Esophagus muscularis mucosa (tissue), 4 donors: ENCODE measurements at places on chromosomes 6 and 20. TPM values are rescaled to one million over a fixed set of nuclear protein-coding genes. Genes with fewer than 3 reads are reported as not detected.

The TNFRSF6B gene
- 67.8 TPM for total RNA-seq

The TTBK1 gene
- 0.06 TPM for total RNA-seq

The NUP153 gene
- 28.4 TPM for total RNA-seq

The PLTP gene
- 187 TPM for total RNA-seq

The ID1 gene
- total RNA-seq: 507 TPM

DNA sequence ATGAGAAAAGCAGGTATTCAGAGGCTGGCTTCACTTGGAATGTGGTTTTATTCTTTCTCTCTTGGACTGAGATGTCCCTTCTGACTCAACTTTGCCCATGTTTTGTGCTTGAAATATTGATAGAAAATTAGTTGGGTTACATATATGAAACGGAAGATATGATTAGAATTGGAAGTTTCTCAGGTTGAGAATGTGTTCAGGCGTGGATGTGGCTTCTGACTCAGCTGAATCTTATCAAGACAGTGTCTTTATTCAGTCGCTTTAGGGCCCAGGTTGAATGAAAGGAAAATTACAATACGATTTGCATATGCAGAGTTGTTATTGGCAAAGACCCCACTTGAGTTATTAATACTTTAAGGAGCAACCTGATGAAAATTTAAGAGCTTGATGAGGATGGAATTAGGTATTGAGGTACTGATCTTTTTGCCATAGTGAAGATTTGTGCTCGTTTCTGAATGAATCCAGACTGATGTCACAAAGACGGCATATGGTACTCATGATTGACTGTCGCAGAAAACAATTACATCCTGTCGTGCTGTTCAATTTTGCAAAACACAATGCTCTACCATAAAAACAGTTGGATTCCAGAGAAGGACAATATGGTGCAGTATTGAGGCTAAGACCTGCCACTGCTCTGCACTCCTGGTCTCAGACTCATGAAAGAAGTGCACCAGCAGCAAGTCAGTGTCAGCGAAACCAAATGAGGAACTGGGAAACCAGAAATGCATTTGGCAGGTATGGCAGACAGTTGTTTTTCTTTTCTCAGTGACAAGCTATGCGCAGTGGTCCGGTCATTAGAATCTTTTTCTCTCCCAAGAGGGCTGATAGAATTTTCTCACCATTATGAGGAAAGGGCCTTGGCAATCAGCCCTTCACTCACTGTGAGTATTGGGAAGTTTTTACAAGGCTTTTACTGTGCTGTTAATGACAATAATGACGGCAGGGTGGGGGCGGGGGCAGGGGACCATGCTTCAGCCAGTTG, 158.3 kb downstream of the DOK5 start:
- no peaks in the 10 kb centered on the region for H3K27me3 ChIP-seq
- H3K27ac ChIP-seq: no peak overlapping the region
- H3K4me3 ChIP-seq: no peak overlapping the region
- H3K36me3 ChIP-seq: no peaks in the 10 kb centered on the region
- no peaks in the 10 kb centered on the region for H3K4me1 ChIP-seq
- no peak for DNase-seq

GRCh38 chr20:13312300-13312699, 91.2 kb downstream of the ISM1 start:
- H3K4me3 ChIP-seq: no peak overlapping the region
- H3K27ac ChIP-seq: no peak overlapping the region
- DNase-seq: no peak

DNA sequence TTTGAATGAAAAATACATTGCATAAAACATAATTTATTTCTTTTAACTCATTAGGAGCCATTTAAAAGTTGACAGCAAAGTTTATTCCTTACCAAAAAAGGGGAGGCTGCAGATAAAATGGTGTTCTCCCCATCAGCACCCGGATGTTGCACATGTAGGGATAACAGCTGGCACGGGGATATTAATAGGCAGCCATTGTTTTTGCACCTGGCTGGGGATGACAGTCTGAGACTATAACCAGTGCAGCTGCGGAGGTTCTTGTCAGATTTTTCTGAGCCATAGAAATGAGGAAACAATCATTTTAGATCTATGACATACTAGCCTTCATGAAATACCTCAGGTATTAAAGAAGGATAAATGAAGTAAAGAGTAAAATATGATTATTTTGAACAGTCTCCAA, 20.1 kb upstream of the HECA start:
- DNase-seq: no peak
- H3K36me3 ChIP-seq: no peaks in the 10 kb centered on the region
- no peak overlapping the region for H3K27ac ChIP-seq
- no peak overlapping the region for H3K4me3 ChIP-seq
- H3K4me1 ChIP-seq: no peaks in the 10 kb centered on the region

GRCh38 chr20:6265204-6265904, 142.5 kb upstream of the FERMT1 start:
- H3K27me3 ChIP-seq: no peaks in the 10 kb centered on the region
- H3K4me1 ChIP-seq: peaks cover 8% of the 10 kb centered on the region
- DNase-seq: no peak
- H3K36me3 ChIP-seq: no peaks in the 10 kb centered on the region

DNA sequence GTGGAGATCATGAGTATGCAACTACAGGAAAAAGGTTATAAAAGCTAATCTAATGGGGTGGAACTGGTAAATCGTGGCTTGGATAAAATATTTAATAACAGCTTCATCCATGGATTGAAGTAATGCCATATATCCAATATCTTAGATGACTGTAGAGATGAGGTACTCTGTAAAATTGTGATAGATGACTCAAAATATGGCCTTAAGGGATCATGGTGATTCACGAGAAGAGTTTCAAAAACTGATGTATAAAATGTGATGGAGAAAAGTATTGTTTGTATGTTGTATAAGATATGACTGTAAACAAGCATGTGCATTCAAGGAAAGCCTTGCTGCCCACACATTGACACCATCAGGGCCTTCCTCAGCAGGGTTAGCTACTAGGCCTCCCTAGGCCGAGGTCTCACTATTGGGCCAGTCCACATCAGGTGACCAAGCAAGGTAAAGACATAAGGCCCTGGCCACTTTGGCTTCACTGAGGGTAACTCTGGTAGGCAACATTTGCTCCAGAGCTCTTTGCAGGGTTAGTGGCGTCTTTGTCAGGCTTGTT, 17.7 kb upstream of the CCN6 start:
- H3K27ac ChIP-seq: peak overlapping the region; percentile 76
- no peak overlapping the region for H3K4me3 ChIP-seq
- H3K36me3 ChIP-seq: no peaks in the 10 kb centered on the region
- peaks cover 13% of the 10 kb centered on the region for H3K4me1 ChIP-seq
- H3K27me3 ChIP-seq: no peaks in the 10 kb centered on the region

DNA sequence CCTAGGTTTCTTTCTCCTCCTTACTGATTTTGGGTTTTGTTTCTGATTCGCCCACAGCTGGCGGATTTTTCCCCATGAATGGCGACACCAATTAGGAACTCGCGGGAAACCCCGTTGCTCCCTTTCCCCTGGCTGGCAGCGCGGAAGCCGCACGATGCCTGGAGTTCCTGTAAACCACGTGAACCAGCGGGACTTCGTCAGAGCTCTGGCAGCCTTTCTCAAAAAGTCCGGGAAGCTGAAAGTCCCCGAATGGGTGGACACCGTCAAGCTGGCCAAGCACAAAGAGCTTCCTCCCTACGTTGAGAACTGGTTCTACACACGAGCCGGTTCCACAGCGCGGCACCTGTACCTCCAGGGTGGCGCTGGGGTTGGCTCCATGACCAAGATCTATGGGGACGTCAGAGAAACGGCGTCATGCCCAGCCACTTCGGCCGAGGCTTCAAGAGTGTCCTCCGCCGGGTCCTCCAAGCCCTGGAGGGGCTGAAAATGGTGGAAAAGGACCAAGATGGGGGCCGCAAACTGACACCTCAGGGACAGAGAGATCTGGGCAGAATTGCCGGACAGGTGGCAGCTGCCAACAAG, 3.2 kb upstream of the SEC23B start:
- no peak for DNase-seq
- H3K27me3 ChIP-seq: no peaks in the 10 kb centered on the region
- H3K4me3 ChIP-seq: no peak overlapping the region

DNA sequence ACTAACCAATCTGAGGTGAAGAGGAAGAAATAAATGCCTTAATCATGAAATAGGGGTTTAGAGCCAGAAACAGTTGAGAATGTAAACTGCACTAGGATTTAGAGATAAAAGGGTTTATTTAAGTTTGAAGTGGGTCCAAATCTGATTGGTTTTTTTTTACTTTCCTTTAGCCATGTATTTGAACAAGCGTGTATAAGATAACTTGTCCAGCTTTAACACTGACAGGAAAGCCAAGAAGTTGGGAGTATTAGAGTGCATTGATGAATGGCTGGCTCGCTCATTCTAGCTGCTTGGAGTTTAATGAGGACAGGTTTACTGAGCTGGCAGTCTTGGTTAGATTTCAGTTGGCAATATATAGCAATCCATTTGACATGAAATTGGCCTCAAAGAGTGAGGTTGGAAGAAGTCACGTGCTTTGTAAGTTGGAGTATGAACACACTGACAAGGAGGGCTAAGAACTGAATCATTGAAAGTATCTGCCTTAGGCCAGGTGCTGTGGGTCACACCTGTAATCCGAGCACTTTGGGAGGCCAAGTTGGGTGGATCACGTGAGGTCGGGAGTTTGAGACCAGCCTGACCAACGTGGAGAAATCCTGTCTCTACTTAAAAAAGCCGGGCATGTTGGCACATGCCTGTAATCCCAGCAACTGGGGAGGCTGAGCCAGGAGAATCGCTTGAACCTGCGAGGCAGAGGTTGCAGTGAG, 13.7 kb downstream of the SRSF3 start:
- no peaks in the 10 kb centered on the region for H3K27me3 ChIP-seq
- no peak overlapping the region for H3K4me3 ChIP-seq
- H3K27ac ChIP-seq: peak overlapping the region; percentile 50
- H3K36me3 ChIP-seq: peaks cover 85% of the 10 kb centered on the region

- H3K36me3 ChIP-seq: no peaks in the 10 kb centered on the region
- no peak for DNase-seq
- no peak overlapping the region for H3K4me3 ChIP-seq
These were observed 73.6 kb upstream of the NHSL1 start for GRCh38 chr6:138572885-138573284.

- H3K27ac ChIP-seq: peak overlapping the region; percentile 64
- H3K27me3 ChIP-seq: peaks cover 25% of the 10 kb centered on the region
- H3K4me1 ChIP-seq: peaks cover 37% of the 10 kb centered on the region
- DNase-seq: no peak
These were observed 48.0 kb downstream of the OR2B2 start for GRCh38 chr6:27863962-27864905.

- no peak within 1 kb of the TSS for H3K27ac ChIP-seq
- no peaks in the 10 kb centered on the region for H3K36me3 ChIP-seq
- H3K27me3 ChIP-seq: no peaks in the 10 kb centered on the region
- DNase-seq: no peak
- H3K4me1 ChIP-seq: peaks cover 28% of the 10 kb centered on the region
- H3K4me3 ChIP-seq: no peak within 1 kb of the TSS
These were observed at the start of gene NHSL1 for GRCh38 chr6:138499303-138500018. TSS of gene NHSL1 (minus strand) at chr6:138499494. CDS start at chr6:138499290, 204 bp downstream.

DNA sequence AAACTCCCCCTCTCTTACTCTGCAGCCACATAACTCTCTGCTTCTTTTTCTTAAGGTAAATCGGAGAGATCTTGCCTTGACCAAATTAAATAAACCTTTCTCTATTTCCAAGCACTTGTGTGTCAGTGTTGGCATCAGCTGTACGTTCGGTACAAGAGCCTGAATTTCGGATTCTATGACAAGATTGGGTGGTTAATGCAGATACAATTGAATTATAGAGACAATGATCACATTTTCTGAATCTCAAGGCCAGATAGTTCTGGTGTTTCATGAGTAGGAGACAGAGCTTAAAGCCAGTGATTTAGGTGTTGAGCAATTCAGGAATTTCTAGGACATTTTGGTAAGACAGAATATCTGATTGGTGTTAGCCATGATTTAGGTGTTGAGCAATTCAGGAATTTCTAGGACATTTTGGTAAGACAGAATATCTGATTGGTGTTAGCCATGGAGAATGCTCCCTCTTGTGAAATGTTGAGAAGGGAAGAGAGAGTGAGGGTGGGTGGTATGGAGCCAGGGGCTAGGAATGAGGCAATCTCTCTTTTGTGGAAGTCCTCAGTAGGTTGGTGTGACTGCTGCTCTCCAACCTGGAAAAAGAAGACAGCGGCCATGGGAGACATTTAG, 5.1 kb downstream of the SPINT3 start:
- H3K27me3 ChIP-seq: no peaks in the 10 kb centered on the region
- H3K27ac ChIP-seq: no peak overlapping the region
- H3K4me3 ChIP-seq: no peak overlapping the region
- no peak for DNase-seq
- no peaks in the 10 kb centered on the region for H3K36me3 ChIP-seq
- no peaks in the 10 kb centered on the region for H3K4me1 ChIP-seq

- H3K36me3 ChIP-seq: peaks cover 47% of the 10 kb centered on the region
- H3K4me1 ChIP-seq: peaks cover 34% of the 10 kb centered on the region
- DNase-seq: no peak
- H3K27ac ChIP-seq: peak overlapping the region; percentile 95
- no peaks in the 10 kb centered on the region for H3K27me3 ChIP-seq
These were observed 502 bp downstream of the DXO start for GRCh38 chr6:31971279-31971992.

GRCh38 chr6:149380523-149380922, 19.5 kb upstream of the SUMO4 start:
- no peak overlapping the region for H3K4me3 ChIP-seq
- DNase-seq: no peak
- peaks cover 6% of the 10 kb centered on the region for H3K4me1 ChIP-seq
- peaks cover 19% of the 10 kb centered on the region for H3K36me3 ChIP-seq
- H3K27ac ChIP-seq: no peak overlapping the region

GRCh38 chr20:48219306-48219705, 434.0 kb upstream of the SULF2 start:
- H3K4me1 ChIP-seq: peaks cover 7% of the 10 kb centered on the region
- no peak overlapping the region for H3K4me3 ChIP-seq
- DNase-seq: no peak
- H3K36me3 ChIP-seq: no peaks in the 10 kb centered on the region
- no peaks in the 10 kb centered on the region for H3K27me3 ChIP-seq

GRCh38 chr6:36201612-36202011, 5.1 kb downstream of the BRPF3 start:
- no peaks in the 10 kb centered on the region for H3K27me3 ChIP-seq
- H3K4me1 ChIP-seq: peaks cover 68% of the 10 kb centered on the region
- H3K36me3 ChIP-seq: peaks cover 66% of the 10 kb centered on the region
- DNase-seq: no peak
- H3K27ac ChIP-seq: no peak overlapping the region

DNA sequence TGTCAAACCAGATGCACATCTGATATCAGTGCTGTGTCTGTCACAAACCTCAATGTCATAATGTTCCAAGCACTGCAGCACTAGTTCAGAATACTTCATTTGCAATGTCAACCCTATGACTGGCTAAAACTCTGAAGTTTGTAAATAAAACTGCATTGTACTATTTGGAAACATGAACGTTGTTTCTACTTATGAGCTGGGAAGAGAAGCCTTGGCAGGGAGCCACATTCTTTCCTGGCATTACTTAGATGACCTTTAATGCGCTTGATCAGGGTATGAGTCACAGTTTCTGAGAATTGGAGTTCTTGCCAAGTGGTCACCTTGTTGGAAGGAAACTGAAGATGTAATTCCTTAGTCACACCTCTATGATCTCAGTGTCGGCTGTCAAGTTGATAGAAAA, 664.8 kb upstream of the MMS22L start:
- DNase-seq: no peak
- no peaks in the 10 kb centered on the region for H3K27me3 ChIP-seq
- H3K36me3 ChIP-seq: no peaks in the 10 kb centered on the region
- H3K4me3 ChIP-seq: no peak overlapping the region

- H3K4me3 ChIP-seq: no peak overlapping the region
- no peak overlapping the region for H3K27ac ChIP-seq
- H3K4me1 ChIP-seq: peaks cover 32% of the 10 kb centered on the region
- DNase-seq: no peak
- no peaks in the 10 kb centered on the region for H3K36me3 ChIP-seq
These were observed 174.5 kb downstream of the WDR27 start for GRCh38 chr6:169527306-169527705.

GRCh38 chr20:4082406-4083097, 67.2 kb upstream of the RNF24 start:
- H3K36me3 ChIP-seq: no peaks in the 10 kb centered on the region
- H3K4me1 ChIP-seq: peaks cover 19% of the 10 kb centered on the region
- H3K27ac ChIP-seq: peak overlapping the region; percentile 26
- H3K4me3 ChIP-seq: no peak overlapping the region
